ENCODE measurements at places on chromosomes 1 and 21.

DNA sequence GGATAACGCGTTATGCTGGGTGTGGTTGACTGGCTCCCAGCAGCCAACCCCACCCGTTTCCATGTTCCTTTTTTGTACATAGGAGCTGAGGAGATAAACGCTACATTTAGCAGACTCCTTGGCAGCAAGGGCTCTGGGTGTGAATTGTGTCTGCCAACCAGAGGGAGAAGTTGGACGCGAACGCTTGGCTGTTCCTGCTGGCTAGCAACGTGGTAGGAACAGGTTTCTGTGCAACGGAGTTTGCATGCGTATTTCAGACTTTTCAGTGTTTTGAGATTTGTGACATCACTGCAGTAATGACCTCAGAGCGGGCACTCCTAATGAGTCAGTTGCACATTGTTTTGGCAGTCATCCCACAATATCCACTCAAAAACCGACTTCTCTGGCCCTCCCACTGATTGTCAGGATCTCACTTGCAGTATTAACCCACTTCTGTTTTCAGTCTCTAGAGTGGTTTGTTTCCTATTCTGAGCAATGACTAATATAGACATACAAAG lies 98.7 kb upstream of the RGS1 start:
- DNase-seq: no peak

DNA sequence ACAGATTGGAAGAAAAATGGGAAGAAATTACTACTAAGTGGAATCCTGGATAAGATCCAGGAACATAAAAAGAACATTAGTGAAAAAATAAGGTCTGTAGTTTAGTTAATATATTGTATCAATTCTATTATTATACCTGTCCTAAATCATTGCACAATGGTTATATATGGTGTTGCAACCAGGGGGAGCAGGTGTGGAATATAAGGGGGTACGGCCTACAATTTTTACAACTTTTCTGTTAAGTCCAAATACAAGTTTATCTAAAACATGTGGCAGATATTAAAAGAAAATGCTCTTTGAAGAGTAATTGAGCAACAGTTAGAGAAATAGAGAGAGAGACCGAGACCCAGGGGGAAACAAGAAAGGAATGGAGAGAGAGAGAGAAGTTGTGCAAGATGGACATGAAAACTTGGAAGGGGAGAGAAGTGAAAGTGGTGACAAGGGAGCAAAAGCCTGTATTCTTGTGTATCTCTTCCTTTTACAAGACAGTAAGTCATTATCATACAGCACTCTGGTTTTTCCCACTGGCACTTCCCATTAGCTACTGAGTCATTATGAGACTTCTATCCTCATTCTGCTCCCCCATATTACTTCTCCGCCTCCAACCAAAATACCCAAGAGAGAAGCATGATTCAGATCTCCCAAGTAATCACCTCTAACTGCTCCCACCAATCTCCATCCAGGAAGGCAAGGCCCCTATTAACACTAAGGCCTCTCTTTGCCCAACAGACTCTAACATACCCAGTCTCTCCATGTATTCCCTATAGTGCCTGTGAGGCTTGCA lies 22.3 kb upstream of the TRAF3IP3 start:
- DNase-seq: no peak

GRCh38 chr21:46371204-46372013 lies 47.5 kb downstream of the PCNT start:
- DNase-seq: no peak

GRCh38 chr1:210293171-210293607 lies 35.5 kb upstream of the HHAT start:
- DNase-seq: no peak

DNA sequence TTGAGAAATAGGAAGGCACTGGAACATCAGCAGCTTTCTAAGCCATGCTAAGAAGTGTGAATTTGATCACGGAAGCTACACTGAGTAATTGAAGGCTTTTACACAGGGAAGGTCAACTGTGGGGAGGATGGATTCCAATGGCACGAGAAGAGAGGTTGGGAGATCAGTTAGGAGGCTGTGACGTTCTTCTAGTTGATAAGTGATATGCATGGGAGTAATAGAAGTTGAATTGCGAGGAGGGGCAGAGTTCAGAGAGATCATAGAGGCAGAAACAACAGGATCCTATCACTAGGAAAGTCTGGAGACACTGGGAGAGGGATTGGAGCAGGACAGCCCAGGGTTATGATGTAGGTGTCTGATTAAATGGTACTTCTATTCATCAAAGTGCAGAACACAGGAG lies 16.2 kb downstream of the LMOD1 start:
- DNase-seq: no peak

DNA sequence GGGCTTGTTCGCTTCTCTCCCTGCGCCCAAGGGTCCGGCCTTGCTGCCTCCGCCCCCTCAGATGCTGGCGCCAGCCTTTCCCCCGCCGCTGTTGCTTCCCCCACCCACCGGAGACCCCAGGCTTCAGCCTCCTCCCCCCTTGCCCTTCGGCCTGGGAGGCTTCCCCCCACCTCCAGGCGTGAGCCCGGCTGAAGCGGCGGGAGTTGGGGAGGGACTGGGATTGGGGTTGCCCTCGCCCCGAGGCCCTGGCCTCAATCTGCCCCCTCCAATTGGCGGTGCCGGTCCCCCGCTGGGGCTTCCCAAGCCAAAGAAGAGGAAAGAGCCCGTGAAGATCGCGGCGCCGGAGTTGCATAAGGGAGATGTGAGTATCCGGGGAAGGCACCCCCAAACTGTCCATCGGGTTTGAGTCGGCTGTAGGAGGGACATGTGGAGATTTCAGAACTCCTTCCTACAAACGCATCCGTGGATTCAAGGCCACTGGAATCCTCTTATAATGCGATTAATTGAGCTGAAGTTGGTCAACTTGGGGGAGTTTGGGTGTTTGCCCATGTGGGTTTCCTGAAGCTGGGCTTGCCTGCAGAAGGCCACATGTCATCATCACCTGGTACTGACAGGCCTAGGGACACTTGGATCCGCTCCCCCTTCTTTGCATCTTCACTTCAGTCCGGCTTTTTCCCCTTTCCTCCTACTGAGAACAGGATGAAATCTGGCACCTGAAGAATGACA lies 707 bp downstream of the PRCC start:
- DNase-seq: no peak

GRCh38 chr21:28712411-28712810 lies 280.3 kb downstream of the LTN1 start:
- DNase-seq: no peak
